Esophagus squamous epithelium (tissue), 5 donors: ENCODE measurements at places on chromosomes 2 and 18.
A peak's percentile ranks its signal among the peaks of the same experiment; 100 is the strongest.

DNA sequence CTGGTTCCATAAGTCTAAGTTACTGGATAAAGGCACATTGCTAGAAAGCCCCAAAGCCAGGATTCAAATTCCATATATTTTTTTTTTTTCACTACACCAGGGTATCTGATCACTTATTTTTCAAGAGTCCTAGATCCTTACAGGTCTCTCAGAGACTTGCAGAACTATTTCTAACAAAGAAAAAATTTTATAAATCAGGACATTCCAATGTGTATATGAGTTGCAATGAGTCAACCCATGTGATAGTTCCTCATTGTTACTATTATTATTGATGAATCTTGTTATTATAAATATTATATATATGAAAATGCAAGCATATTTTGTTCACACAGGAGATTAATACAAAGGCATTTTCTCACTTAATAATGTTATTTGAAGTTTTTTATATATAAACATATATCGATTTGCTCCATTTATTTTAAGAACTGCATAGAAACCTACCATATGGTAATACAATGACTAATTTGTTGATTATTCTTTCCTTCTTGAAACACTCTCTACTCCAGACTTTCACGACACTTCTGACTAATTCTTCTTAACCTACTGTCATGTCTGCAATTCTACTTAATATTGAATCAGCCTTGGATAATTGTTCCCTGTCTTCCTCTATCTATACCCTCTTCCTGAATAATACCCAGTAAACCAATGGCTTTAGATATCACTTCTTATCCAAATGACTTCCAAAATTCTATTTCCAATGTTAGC is 968.4 kb upstream of the NRXN1 start:
- no peak for DNase-seq
- no peaks in the 10 kb centered on the region for H3K4me1 ChIP-seq
- no peaks in the 10 kb centered on the region for H3K36me3 ChIP-seq
- no peak overlapping the region for H3K27ac ChIP-seq

GRCh38 chr2:97995026-97995733 is 568 bp downstream of the TMEM131 start:
- H3K36me3 ChIP-seq, result no peaks in the 10 kb centered on the region
- peak overlapping the region; percentile 93 for H3K4me3 ChIP-seq
- DNase-seq, result no peak
- peak overlapping the region; percentile 97 for H3K27ac ChIP-seq
- H3K27me3 ChIP-seq, result no peaks in the 10 kb centered on the region

DNA sequence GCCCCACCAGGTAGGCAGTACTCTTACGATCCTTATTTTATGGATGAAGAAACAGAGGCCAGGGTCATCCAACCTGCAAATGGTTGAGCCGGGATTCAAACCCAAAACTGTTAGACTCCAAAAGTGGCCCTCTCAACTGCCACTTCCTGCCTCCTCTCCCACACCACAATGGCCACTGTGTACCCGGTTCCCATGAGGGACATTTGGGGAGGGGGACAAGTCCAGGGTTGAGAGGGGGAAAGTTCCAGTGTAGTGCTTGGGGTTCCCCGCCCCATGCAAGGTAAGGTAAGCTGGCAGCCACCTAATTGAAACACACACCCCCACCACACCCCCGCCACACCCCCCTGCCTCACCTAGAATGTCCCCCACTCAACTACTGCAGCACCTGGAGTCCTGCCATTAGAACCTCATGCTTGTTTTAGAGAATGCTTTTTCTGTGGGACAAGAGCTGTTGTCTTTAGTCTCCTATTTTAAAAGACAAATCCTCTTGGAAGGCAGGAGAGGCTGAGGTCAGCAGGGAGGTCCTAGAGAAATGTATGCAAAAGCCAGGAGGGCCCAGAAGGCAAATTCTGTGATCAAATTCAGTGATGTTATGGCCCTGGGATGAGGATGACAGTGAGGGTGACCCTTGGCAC is 145.2 kb downstream of the ZFP36L2 start:
- peaks cover 48% of the 10 kb centered on the region for H3K4me1 ChIP-seq
- no peaks in the 10 kb centered on the region for H3K27me3 ChIP-seq
- peak overlapping the region; percentile 91 for H3K27ac ChIP-seq
- no peaks in the 10 kb centered on the region for H3K36me3 ChIP-seq
- H3K4me3 ChIP-seq, result no peak overlapping the region
- no peak for DNase-seq

DNA sequence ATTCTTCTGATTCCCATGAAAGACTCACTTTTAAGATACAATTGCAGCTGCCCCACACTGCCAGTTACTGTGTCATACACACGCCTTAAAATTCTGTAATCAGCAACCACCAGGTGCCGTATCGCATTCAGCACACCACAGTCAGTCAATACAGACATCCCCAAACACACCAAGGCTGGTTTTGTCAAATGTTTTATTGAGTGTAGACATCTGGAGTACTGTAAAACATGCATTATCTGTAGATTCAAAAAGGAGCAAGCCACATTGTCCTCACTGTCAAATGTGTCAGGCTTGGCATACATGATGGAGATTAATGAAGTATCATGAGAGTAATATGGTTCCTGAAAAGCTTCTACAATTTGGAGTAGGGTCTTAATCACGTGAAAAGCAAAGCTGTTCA is 109.7 kb upstream of the SP3 start:
- no peak for DNase-seq
- no peak overlapping the region for H3K27ac ChIP-seq
- H3K27me3 ChIP-seq, result no peaks in the 10 kb centered on the region
- peaks cover 4% of the 10 kb centered on the region for H3K36me3 ChIP-seq

DNA sequence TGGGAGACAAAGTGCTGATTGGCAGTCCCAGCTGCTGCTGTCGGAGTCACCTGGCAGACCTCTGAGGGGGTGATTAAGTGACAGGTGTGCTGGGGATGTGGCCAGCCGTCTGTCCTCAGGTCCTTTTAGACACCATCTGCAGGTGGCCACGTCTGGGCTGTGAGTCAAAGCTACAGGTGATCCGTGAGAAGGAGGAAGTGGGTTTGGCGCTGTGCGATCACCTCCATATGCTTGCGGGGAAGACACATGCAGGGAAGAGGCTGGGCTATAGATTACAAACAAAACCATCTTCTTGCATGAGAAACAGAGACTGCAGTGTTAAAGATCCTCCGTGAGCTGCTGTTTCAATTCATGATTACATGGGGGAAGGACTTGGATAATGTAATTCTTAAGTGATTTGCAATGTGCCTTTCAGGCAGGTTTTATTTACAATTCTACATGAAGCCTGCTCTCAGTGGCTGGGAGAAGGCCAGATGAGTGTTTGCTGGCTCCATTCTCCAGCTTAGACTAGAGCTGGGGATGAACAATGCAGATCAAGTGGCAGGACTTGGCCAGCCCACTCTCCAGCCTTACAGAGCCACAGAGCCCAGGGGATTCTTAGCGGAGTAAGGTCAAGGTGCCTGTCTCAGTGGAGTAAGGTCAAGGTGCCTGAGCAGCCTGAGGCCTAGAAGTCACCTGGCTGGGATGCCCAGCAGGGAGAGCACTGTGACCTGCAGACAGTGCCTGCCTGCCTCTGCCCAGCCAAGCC is 87.8 kb downstream of the LYPD1 start:
- H3K27me3 ChIP-seq, result no peaks in the 10 kb centered on the region
- no peaks in the 10 kb centered on the region for H3K36me3 ChIP-seq
- no peak overlapping the region for H3K4me3 ChIP-seq
- H3K27ac ChIP-seq, result no peak overlapping the region
- H3K4me1 ChIP-seq, result peaks cover 11% of the 10 kb centered on the region

- H3K4me3 ChIP-seq, result no peak overlapping the region
- no peaks in the 10 kb centered on the region for H3K4me1 ChIP-seq
- H3K27ac ChIP-seq, result no peak overlapping the region
- no peaks in the 10 kb centered on the region for H3K27me3 ChIP-seq
Measured at GRCh38 chr2:100577777-100578176, 15.0 kb downstream of the PDCL3 start.

DNA sequence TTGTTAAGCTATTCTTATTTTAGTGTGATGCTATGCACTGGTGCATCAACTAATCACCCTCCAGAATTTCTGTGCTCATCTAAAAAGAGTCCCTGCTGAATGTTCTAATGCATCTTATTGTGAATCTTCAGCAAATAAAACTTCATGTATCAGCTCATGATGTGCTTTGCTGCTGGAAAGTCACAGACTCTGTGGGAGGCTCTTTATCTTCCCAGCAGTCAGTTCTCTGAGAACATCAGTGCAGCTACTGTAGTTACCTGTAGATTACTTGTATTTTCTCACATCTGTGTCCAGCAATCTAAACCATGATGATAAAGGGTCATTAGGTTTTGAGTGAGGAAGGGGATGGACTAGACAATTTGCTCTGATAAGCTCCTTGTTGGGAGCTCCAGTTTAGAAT is 141.6 kb upstream of the SP3 start:
- H3K4me3 ChIP-seq, result no peak overlapping the region
- no peaks in the 10 kb centered on the region for H3K27me3 ChIP-seq
- no peaks in the 10 kb centered on the region for H3K4me1 ChIP-seq
- no peak overlapping the region for H3K27ac ChIP-seq
- H3K36me3 ChIP-seq, result no peaks in the 10 kb centered on the region

DNA sequence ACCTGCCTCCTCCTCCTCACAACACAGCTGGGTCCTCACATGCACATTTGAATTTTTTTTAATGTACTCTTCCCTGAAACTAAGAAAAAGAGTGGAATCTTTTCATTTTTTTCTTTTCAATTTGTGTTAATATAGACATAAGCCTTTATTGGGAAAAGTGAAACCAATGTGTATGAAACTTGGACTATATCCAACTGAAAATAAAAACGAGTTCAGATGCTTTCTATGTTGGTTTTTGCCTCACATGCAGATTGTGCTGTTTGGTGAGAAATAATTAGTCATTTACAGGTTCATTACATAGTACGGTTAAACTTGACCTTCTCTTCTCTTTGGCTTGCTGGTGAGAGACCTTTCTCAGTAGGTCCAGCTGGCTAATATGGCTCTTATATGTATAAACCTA is 515.2 kb upstream of the FANCL start:
- H3K4me3 ChIP-seq, result no peak overlapping the region
- H3K4me1 ChIP-seq, result no peaks in the 10 kb centered on the region
- no peak for DNase-seq
- H3K36me3 ChIP-seq, result no peaks in the 10 kb centered on the region
- H3K27ac ChIP-seq, result no peak overlapping the region

GRCh38 chr18:67735506-67735905 is 219.0 kb upstream of the DSEL start:
- no peaks in the 10 kb centered on the region for H3K36me3 ChIP-seq
- DNase-seq, result no peak
- no peaks in the 10 kb centered on the region for H3K4me1 ChIP-seq
- no peak overlapping the region for H3K27ac ChIP-seq

- H3K27me3 ChIP-seq, result no peaks in the 10 kb centered on the region
- no peaks in the 10 kb centered on the region for H3K36me3 ChIP-seq
- no peak overlapping the region for H3K4me3 ChIP-seq
Measured at GRCh38 chr2:136137982-136138381, 20.0 kb upstream of the CXCR4 start.

GRCh38 chr2:96962567-96963203 is 23.7 kb downstream of the FAM178B start:
- H3K4me3 ChIP-seq, result no peak overlapping the region
- peaks cover 21% of the 10 kb centered on the region for H3K4me1 ChIP-seq

DNA sequence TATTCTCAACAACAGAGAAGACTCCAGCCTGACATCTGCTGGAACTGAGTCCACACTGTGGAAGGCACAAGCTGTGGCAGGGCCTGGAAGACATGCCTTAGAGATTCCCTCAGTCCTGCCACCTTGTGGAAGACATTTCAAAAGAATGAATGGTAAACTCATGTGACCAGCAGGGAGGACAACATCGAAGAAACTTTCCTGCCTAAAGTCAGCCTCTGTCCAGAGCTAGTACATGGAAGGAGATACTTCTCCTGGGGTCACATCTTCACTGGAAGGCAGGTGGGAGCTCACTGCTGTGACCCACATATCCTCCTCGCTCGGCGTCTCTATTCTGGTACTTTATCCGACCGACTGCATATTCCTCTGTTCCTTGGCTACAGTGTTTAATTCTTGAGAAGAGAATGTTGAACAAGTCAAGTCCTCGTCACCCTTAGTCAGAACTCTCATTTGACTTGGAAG is 59.5 kb downstream of the PUM2 start:
- H3K4me1 ChIP-seq, result peaks cover 4% of the 10 kb centered on the region
- DNase-seq, result no peak
- H3K27ac ChIP-seq, result no peak overlapping the region

DNA sequence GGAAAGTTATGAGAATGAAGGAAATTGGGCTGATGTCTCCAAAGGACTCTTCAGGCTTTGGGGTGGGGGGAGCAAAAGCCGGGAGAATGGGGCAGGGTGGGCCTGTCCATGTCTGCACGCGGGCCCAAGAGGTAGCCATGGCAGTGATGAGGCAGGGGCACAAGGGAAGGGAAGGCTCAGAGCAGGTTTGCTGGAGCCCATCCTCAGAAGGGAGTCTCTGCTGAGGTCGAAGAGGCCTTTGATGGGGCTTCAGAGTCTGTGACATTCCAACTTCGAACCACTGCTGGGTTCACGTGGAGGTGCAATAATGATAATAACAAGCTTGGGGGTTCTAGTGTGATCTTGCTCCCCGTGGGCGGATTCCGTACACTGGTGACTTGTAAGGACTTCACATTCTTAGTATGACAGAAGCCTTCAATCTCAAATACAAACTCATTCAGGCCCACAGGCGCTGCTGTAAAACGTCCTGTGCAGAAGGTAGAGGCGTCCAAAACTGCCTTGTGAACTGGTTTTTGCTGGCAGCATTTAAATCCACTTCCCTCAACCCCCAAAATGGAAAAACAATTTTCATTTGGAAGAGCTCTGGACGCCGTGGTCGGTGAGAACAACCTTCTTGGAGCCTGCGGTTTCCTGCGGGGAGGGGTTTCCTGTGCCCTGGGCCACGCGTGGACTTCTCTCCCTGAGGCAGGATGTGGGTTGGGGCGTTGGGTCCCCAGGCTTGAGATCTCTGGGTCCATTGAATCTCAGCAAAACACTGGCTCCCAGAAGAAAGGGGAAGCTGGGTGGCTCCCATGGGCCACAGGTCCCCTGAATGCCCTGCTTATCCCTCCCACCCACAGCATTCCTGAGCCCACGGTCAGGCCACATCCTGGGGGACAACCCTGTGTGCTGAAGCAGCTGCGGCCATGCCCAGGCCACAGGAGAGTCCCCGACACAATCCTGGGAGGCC is 151.0 kb downstream of the TPO start:
- no peaks in the 10 kb centered on the region for H3K36me3 ChIP-seq
- no peaks in the 10 kb centered on the region for H3K4me1 ChIP-seq
- no peak for DNase-seq
- no peaks in the 10 kb centered on the region for H3K27me3 ChIP-seq
- H3K4me3 ChIP-seq, result no peak overlapping the region

- H3K36me3 ChIP-seq, result no peaks in the 10 kb centered on the region
- no peak for DNase-seq
- peaks cover 23% of the 10 kb centered on the region for H3K4me1 ChIP-seq
- H3K27ac ChIP-seq, result peak overlapping the region; percentile 96
- no peaks in the 10 kb centered on the region for H3K27me3 ChIP-seq
Measured at GRCh38 chr2:226797289-226797988, 2.2 kb downstream of the IRS1 start.

GRCh38 chr2:109406301-109406700 is 207.5 kb downstream of the SEPTIN10 start:
- no peak overlapping the region for H3K4me3 ChIP-seq
- H3K36me3 ChIP-seq, result no peaks in the 10 kb centered on the region
- H3K4me1 ChIP-seq, result peaks cover 7% of the 10 kb centered on the region
- peak overlapping the region; percentile 51 for H3K27ac ChIP-seq

- H3K27me3 ChIP-seq, result no peaks in the 10 kb centered on the region
- H3K27ac ChIP-seq, result no peak overlapping the region
- no peak for DNase-seq
- no peak overlapping the region for H3K4me3 ChIP-seq
Measured at GRCh38 chr2:40448476-40449079, 3.3 kb downstream of the SLC8A1 start.
